ENCODE measurements at places on chromosomes 4 and X. TPM values are rescaled to one million over a fixed set of nuclear protein-coding genes. Genes with fewer than 3 reads are reported as not detected.

DNA sequence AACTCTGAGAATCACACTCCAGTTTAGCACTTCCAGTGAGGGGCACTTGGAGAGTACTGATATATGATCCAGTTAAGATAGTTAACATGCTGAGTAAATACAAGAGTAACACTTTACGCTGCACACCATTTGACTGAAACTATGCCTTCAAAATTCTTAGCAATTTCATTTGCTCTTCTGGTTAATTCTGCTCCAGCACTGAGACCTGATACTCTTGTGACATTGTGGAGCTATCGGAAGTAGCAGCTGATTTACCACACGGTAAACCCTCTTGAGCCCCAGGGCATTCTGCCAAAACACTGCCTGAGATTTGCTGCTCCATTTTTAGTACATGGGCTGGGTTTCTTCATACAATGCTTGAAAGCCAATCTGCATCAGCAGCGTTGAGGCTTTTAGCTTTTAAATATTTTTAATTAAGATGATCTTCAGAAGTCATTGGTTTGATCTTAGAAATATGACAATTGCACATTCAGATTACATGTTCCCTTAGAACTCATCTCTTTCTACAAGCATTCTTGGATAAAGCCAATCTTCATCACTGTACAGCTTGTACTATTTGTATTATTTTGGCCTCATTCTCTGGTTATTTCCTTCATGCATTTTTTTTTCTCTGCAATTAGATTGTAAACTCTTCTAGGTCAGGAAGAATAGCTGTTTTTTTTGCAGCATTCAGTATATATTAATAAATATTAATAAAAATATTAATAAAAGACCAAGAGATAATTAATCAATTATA, 67.8 kb upstream of the ETNPPL start:
- DNase-seq = peak; percentile 68

DNA sequence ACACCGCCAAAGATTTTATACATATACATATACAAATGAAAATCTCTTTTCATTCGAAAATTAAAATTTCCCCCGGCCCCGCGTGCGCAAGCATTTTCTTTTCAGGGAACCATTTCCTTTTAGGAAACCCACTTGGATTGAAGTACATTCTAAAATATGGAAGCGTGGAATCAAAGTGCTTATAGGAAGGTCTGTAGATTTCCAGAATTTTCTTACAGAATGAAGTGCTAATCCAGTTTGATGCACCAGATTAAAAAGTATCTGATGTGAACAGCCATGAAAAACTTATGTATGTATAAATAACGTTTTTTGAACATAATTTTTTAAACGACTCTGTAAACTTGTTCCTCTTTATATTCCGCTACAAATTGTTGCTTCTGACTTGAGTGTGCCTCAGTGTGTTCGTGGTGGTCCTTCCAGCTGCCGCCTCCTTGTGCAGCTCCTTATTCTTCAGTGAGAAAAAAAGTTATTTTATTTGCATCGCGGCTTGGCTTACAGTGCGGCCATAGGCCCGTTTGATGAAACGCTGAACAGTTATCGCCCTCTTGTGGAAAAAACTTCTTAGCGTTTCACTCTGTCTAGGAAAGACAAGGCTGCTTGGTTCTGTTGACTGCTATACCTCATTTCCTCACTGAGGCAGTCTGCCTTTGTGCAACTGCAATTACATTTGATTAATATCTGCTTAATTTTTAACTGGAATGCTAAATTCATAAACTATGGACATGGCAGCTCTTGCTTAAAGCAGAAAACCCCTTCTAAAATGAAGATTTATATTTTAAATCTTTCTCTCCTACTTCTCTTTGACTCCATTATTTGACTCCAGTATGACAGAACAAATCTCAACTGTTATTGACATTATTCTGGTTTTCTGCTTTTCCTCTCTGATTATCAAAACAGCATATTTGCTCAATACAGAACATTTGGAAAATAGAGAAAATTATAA, 4.7 kb upstream of the NKX6-1 start:
- DNase-seq = no peak

- no peak for DNase-seq
Observed at GRCh38 chr4:169841776-169842175, 84.0 kb upstream of the HPF1 start.

GRCh38 chr4:119118397-119118796, 17.2 kb upstream of the MYOZ2 start:
- no peak for DNase-seq

- no peak for DNase-seq
Observed at GRCh38 chr4:86791126-86791525, 58.1 kb downstream of the SLC10A6 start.

DNA sequence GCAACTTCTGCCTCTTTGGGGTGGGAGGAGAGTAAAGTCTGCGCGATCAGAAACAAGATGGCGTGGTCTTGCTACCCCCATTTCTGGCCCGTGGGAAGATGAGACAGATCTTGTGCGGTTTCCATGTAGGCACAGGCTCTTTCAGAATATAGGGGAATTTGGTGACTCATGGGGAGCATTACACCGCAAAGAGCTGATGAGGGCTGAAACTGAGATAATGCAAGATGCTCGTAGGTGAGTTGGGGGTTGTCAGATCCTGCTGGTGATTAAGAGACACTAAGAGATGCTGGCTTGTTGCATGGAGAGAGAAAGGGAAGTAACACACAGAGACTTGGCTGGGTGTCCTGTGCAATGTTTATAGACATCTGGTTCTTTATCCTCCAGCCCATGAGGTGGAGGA, 1.5 kb downstream of the EVC start:
- no peak for DNase-seq

- no peak for DNase-seq
Observed at GRCh38 chrX:19593690-19594089, 78.4 kb upstream of the MAP3K15 start.

GRCh38 chr4:81494031-81494431, 22.3 kb upstream of the RASGEF1B start:
- DNase-seq = no peak

- no peak for DNase-seq
Observed at GRCh38 chr4:128950796-128951195, 141.3 kb downstream of the JADE1 start.

DNA sequence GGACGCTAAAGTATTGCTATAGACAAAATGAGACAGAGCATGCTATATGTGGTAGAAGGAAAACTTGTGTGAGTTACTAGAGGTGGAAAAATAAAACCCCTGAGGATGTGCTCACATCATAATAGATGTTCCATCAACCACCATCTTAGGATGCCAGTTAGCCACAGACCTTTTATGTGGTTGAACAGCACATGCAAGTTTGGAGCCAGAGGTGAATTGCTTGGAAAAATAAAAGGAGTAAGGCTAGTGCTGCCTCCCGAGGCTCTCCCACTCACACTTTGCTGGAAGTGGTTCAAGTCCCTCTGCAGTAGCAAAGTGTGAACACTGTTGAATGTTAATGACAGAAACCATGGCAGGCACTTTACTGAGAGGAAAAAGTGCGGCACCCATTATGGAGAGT, 39.4 kb upstream of the PPARGC1A start:
- DNase-seq = no peak

GRCh38 chr4:176793060-176793605, 411 bp upstream of the VEGFC start:
- peak; percentile 50 for DNase-seq

DNA sequence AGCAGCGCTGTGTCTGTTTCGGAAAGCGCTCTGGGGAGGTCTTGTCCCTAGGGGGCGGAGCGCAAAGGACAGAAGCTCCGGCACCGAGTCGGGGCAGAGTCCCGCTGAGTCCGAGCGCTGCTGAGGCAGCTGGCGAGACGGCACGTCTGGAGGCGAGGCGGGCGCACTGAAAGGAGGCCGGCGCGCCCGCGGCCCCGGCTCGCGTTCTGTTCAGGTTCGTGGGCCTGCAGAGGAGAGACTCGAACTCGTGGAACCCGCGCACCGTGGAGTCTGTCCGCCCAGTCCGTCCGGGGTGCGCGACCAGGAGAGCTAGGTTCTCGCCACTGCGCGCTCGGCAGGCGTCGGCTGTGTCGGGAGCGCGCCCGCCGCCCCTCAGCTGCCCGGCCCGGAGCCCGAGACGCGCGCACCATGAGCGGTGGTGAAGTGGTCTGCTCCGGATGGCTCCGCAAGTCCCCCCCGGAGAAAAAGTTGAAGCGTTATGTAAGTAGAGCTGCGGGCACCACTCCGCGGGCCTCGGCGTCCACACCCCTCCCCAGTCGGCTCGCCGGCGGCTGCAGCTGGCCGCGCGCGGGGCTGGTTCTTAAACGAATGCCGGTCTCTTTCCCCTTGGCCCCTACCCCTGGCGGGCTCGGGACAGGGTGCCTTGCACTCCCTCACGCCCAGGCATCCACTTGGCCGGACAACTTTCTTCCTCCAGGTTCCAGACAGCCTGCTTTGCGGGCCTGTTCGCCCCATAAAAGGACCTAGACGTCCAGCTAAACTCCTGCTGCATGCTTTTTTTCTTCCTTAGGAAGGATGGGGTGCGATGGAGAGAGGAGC, at the start of gene GAB1:
TSS of gene GAB1 (plus strand) at position 96 of the 819 bp plus-strand sequence. CDS start at position 409, 313 bp downstream.
- peak; percentile 85 for DNase-seq

DNA sequence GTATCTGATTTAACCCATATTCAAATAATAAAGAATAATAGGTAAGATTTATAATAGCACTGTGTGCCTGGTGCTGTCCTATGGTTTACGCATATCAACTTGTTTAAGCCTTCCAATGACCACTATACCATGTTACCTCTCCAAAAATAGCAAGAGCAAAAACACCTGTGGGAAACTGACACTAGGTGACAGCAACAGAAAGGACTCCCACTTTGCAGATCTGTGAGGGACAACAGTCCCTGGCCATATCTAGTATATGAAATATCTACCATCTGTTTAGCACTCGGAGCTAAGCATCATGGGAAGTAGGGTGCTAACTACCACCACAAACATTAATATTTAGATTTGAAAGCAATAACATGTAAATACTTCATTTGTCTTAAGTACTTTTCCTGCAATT, 55.7 kb upstream of the TXK start:
- DNase-seq = no peak

GRCh38 chrX:132452911-132453550, 35.8 kb downstream of the MBNL3 start:
- DNase-seq = no peak

DNA sequence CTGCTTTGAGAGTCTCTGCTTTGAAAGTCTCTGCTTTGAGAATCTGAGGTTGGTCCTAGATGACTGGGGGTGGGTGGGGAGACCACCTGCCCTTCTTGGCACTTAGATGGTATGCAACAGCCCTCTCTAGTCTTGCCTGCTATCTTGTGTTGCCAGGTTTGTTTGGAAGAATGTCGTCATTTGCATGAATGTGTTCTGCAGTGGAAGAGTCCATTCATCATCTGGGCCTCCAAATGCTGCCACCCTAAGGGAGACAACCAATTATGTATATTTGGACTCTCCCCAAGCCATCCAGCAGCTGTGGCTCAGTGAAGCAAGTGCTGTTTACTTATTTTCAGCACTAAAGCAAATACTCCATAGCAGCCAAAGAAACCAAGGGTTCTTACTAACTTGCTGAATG, 44.6 kb upstream of the TRPC5OS start:
- no peak for DNase-seq

GRCh38 chr4:174041555-174042105, 241.8 kb downstream of the FBXO8 start:
- no peak for DNase-seq

DNA sequence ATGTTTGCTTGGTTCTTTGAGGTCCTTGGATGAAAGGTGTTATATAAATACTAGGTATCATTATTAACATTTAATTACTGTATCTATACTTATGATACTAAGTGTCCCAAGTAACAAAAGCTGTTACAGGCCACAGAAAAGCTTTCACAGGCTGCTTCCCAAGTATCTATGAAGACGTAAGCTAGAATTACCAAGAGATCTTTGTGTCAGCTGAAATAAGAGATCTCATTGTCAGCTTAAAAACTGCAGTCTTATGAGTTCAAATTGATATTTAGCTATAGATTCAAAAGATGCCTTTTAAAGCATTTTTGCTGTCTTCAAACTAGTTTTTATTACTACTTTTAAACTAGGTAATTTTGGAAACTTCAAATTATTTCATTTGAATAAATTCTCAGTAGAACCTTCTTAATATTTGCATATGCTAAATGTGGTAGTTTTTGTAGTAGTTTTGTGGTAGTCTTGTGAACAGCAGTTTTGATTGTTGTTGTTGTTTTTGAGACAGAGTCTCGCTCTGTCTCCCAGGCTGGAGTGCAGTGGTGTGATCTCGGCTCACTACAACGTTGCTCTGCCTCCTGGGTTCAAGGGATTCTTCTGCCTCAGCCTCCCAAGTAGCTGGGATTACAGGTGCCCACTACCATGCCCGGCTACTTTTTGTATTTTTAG, 170.0 kb upstream of the RPL34 start:
- DNase-seq = no peak

DNA sequence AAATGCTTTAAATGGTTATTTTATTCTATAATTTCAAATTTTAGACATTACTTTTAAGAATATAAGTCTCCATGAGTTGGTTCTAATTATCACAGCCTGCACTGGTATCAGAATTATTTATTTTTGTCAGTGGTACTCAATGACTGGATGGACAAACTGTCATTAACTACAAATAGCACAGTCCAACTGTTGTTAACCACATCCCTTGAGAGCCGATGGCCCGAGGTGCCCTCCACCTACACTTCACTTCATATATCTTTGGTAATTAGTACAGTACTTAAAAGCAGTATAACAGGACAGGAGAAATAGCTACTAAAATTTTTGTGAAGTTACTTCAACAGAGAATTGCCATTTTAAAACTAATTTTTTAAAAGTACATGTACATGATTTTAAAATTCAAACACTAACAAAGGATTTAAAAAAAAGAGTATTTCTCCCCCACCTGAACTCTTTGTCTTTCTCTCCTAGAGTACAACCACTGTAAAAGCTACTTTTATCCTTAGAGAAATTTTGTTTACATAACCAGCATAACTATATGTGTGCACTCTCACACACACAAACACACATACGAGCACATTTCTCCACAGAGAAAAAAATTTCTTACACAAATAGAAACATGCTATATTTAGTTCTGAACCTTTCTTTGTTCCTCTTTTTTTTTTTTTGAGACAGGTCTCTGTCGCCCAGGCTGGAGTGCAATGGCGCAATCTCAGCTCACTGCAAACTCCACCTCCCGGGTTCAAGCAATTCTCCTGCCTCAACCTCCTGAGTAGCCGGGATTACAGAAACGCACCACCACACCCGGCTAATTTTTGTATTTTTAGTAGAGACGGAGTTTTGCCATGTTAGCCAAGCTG, 6.5 kb downstream of the TIFA start:
- DNase-seq = no peak

GRCh38 chr4:176492646-176493302, 173.0 kb downstream of the SPCS3 start:
- DNase-seq = no peak

Gene TRIM75
- total RNA-seq = not detected

Gene CT45A10
- total RNA-seq = not detected

Gene GPRIN3
- total RNA-seq = 23.7 TPM

Gene SH2D1A
- total RNA-seq = 0.75 TPM

Gene TDO2
- total RNA-seq = 0.70 TPM

Gene PAQR3
- 11.3 TPM for total RNA-seq

Gene ATP8A1
- 40.3 TPM for total RNA-seq

Gene HTT
- 67.5 TPM for total RNA-seq
